ENCODE measurements at places on chromosomes 2 and 18.

- no peak for DNase-seq
Observed at GRCh38 chr2:81148323-81148722, 843.8 kb upstream of the LRRTM1 start.

DNA sequence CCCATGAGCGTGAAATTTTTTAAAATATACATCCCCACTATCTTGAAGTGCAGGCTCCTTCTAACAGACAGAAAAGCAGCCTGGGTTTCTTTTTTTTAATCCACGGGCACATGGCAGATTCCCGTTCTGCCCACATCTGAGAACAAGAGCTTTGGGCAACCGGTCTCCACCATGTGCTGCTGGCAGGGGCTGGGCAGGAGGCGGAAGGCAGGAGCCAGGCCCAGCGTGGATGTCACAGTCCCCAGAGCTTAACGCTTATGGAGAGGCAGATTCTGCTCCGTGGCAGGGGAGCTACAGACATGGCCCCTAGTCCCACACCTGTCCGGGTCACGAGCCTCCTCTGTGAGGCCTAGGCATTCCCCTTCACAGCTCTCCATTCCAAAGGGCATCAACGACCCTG lies 503.0 kb upstream of the MYT1L start:
- DNase-seq, result no peak

- peak; percentile 87 for DNase-seq
Observed at GRCh38 chr2:200479692-200480265, 30.1 kb downstream of the KCTD18 start.

DNA sequence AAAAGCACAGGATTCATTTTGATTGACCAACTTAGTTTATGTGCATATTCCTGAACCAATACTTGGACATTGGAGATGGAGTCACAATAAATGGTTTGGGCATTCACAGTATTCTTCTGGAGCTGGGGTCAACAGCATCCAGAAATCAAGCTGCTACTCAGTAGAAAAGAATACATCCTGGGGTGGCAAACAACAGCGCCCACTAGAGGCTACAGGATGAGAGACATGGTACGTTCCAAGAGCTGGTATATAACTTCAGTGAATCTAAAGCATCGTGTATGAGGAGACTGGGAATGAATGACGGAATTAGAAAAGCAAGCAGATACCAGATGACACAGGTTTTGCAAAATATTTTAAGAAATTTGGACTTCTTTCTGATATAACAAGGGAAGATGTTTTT lies 142.9 kb upstream of the FIGN start:
- DNase-seq, result peak; percentile 20

- DNase-seq, result no peak
Observed at GRCh38 chr2:177281400-177282180, 17.1 kb upstream of the NFE2L2 start.

- DNase-seq, result no peak
Observed at GRCh38 chr2:202014759-202015211, 18.9 kb upstream of the FZD7 start.

DNA sequence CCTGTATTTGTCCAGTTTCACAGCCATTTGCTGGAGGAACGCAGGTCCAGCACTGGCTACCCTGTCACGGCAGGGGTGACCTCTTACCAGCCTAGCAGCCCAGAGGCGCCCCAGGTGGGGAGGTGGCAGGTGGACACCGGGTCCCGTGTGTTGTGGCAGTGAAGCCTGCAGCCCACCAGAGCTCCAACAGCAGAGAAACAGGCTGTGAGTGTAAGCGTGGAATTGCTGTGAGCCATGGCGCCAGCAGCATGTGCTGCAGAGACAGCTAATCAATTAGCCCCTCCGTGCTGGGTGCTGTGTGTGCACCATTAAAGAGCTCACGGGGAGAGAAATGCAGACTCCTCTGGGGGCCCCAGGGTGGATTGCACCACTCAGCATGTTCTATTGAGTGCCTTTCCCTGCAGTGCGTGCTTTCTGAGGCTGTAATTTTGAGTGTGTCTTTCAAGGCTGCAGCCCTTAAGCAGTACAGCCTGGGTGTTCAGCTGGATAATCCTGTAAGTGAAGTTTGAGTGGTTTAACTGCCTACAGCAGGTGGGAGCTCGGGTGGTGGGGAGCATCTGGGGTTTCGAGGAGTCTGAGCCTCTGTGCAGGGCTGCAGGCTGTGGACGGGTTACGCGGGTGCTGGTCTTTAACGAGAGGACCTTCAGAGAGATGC lies 15.9 kb downstream of the RTP5 start:
- no peak for DNase-seq

- DNase-seq, result no peak
Observed at GRCh38 chr2:110680709-110681108, 2.8 kb upstream of the BUB1 start.

GRCh38 chr2:33529771-33530481 lies 53.5 kb downstream of the RASGRP3 start:
- peak; percentile 97 for DNase-seq

GRCh38 chr2:109702250-109702985 lies 88.3 kb downstream of the SOWAHC start:
- DNase-seq, result no peak

DNA sequence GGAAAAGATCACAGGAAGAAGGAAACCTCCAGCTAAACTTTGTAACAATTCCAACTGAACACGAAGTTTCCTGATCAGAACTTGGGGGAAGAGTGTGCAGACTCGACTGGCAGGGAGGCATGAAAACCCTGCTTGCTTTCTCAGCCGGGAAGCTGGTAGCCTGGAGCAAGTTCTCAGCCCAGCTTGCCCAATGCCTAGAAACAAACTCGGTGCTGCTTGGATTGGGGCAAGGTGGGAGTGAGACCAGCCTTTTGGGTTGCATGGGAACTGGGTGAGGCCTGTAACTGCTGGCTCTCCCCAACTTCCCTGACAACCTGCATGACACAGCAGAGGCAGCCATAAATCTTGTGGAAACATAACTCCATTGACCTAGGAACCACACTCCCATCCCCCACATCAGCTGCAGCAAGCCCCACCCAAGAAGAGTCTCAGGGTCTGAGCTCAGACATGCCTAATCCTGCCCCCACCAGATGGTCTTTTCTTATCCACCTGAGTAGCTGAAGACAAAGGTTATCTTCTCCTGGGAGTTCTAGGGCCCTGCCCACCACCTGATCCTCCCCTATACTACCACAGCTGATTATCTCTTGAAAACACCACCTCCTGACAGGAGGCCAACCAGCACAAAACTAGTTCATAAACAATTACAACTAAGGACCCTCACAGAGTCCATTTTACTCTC lies 1859.7 kb upstream of the CELF4 start:
- DNase-seq, result no peak
